ENCODE measurements at places on chromosomes 5 and 9. TPM values are rescaled to one million over a fixed set of nuclear protein-coding genes. Genes with fewer than 3 reads are reported as not detected.

DNA sequence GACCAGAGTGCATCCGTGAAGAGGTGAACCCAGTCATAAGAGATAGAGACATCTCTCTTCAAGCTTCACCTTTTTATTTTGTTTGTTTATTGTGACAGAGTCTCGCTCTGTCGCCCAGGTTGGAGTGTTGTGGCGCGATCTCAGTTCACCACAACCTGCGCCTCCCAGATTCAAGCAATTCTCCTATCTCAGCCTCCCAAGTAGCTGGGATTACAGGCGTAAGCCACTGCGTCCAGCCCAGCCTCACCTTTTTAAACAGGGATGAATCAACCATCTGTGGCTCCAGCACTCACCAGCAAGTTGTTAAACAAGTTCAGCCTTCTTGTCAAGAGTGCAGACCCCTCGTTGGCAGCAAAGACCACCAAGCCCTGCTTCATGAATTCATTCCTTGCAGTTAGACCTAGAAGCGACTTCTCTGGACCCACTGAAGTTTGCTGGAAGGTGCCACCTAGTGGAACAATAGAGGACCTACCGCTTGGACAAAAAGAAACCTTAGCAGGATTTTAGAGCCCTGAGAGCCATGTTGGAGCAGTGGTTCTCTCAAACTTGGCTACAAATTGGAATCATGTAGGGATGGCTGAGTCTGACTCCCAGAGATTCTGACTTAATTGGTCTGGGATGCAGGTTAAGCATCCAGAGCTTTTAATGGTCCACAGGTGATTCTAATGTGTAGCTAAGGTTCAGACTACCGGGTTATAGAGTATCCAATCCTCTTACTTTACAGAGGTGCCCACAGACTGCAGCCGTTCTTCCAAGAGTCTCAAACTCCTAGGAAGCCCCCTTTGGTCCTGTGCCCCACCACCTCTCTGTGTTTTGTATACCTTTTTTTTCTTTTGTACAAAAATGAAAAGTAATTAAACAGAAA, 10.5 kb upstream of the GALNT10 start:
- peak; percentile 64 for DNase-seq

- no peak for DNase-seq
Measured at GRCh38 chr5:80127116-80127552, 92.0 kb downstream of the THBS4 start.

ISL1 gene
- 1.1 TPM for total RNA-seq

DNA sequence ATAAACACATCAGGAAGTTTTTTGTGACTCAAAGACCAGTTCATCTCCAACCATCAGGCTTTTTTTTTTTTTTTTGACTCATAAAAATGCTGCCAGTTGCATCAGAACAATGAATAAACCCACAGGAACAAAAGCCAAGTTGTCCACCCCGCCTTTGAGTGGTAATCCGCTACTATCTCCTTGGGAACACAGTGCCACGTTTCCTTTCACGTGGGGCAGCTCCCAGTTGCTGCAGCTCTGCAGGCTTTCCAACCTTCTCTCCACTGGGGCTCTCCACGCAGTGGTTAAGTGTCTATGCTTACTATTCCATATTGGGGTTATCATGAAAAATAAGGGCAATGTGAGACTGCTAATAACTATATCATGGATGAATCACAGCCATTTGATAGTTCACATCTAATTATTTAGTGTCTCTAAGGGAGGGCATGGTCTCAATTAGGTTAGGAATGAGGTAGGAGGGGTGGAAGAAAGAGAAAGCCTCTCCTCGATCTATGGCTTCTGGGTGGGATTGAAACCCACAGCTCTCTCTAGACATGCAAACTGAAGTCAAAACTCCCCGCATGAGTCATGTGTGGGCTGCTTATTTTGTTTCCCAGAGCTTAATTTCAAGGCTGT, 55.8 kb upstream of the ACTBL2 start:
- no peak for DNase-seq

- DNase-seq = no peak
Measured at GRCh38 chr5:95907740-95908706, 53.6 kb downstream of the ELL2 start.

- no peak for DNase-seq
Measured at GRCh38 chr9:121750715-121751623, 99.5 kb downstream of the DAB2IP start.

- DNase-seq = no peak
Measured at GRCh38 chr5:157245886-157246285, 20.0 kb upstream of the CYFIP2 start.

DNA sequence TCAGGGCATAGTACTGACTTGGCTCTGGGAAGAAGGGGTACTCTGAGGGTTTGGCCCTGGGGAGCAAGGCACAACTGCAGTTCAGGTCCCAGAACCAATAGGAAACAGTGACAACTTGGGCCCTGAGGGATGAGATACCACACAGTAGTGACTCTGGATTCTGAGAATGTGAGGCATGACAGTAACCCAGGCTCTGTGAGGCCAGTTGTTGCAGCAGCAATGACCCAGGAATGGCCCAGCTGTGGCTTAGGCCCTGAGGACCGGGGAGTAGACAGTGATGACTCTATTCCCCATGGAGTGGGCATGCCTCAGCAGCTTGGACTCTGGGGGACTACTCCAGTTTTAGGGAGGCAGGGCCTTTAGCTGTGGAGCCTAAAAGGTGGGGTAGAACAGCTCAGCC, 21.5 kb upstream of the NFIL3 start:
- DNase-seq = no peak

GRCh38 chr5:74289691-74290090, 350.8 kb downstream of the ENC1 start:
- no peak for DNase-seq
